Anterior cingulate cortex (tissue), 58 donors: ENCODE measurements at places on chromosomes 6 and 20.

DNA sequence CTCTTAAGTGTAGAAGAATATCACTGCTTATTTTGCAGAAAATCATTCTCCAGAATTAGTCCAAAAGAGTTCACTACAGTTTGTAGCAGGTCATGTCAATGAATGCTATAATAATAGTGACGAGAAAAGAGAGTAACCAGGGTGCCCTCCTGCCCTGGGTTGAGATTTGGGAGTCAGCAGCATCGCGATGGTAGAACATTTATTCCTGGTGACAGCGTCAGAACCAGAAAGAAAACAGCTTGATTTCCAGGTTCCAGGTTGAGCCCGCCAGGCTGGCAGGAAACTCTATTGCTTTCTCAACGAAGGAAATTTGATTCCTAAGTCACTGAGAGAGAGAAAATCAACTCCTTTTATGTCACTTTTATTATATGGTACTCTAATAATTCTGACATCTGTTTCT is 550.3 kb downstream of the QKI start:
- DNase-seq, result no peak

GRCh38 chr6:38997128-38997761 is 51.3 kb upstream of the GLP1R start:
- no peak for DNase-seq

- DNase-seq, result no peak
These were observed 340.2 kb downstream of the HACE1 start for GRCh38 chr6:104519566-104519965.

GRCh38 chr6:128179876-128180438 is 279.1 kb upstream of the THEMIS start:
- DNase-seq, result no peak

GRCh38 chr20:63624486-63624885 is 2.4 kb downstream of the GMEB2 start:
- no peak for DNase-seq

DNA sequence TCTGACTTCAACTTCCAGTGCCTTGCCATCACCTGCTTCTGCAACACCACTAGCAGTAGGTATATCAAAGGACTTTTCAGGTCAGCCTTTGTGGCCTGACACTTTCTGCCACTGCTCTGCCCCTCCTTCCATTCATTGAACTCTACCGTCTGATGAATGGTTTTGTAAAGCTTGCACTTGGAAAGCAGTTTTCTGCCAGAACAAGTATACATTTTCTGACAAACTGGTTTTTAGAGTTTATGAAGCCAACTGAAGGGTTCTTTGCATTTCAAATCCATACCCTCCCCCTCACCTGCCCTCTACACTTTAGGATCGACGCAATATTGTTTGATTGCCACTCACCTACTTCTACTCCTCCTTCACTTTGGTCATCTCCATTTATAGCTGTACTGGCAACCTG is 603.1 kb downstream of the HACE1 start:
- DNase-seq, result no peak
